ENCODE measurements at places on chromosomes 12 and 14.
A peak's percentile ranks its signal among the peaks of the same experiment; 100 is the strongest.

GRCh38 chr14:50772412-50772811 is 58.5 kb downstream of the NIN start:
- no peak for DNase-seq

GRCh38 chr12:52181746-52182145 is 10.1 kb downstream of the KRT80 start:
- no peak for DNase-seq

- DNase-seq = no peak
Measured at GRCh38 chr12:106724934-106725333, 49.5 kb upstream of the RIC8B start.

DNA sequence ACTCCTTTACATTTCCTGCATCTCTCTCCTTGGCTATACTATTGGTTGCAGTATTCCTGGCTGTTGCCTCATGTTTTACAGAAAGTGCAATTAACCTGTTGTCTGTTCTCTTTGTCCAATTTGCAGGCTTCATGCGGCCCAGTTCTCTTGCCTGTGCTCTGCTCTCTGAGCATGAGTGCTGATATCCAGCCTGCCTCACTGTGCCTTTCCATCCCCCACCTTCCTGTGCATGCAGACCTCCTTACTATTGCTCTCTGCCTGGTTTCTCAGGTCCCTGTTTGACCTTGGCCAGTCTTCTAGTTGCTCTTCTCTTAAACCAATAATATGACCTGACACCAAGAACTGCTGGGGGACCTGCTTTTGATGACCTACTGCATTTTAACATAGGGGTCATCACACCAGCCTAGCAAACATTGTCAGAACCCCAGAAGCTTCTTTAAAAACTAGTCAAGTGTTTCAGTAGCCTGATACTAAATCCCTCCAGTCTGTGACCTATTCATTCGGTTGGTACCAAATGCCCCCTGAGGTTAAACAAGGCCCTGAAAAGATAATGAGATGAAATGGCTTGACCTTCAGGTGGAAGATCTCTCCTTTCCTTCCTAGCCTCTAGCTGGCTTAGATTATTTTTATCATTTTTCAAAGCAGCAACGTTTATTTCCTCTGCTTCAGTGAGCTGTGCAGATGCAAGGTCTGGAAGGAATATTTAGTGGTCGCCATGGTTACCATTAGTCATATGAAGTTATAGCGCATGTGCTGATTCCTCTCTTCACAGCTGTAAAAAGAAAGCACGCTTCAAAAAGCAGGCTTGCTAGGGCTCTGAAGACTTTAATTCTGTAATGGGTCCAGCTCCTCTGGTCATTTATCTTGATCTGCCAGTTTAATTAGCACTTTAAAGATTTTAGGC is 216.5 kb downstream of the PHLDA1 start:
- DNase-seq = no peak

- DNase-seq = no peak
Measured at GRCh38 chr12:53090105-53090504, 7.4 kb upstream of the IGFBP6 start.

DNA sequence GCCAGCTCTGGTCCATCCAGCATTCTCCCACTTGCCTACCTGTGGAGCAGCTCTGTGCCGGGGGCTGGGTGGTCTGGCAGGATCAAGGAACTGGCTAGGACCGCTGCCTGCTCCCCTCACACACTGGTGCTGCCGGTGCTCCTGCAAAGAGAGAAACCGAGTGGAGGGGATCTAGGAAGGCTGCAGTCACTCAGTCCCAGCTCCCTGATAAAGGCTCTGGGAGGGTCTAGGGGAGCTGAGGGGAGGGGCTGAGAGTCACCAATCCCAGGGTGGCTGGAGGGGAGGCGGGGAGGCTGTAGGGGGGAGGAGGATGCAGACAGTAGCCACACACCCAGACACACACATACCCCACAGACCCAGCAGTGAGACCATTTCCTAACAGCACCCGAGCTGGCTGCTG is at the start of gene TAC3:
TAC3 (minus strand) TSS at position 182 of the 400 bp plus-strand sequence. CDS start 732 bp downstream, outside the sequence.
- no peak for DNase-seq

GRCh38 chr14:20775901-20776300 is 5.2 kb upstream of the RNASE6 start:
- DNase-seq = no peak

- DNase-seq = no peak
Measured at GRCh38 chr12:64864319-64864718, 39.9 kb downstream of the TBC1D30 start.

GRCh38 chr12:77841521-77841920 is 10.8 kb downstream of the NAV3 start:
- DNase-seq = no peak

DNA sequence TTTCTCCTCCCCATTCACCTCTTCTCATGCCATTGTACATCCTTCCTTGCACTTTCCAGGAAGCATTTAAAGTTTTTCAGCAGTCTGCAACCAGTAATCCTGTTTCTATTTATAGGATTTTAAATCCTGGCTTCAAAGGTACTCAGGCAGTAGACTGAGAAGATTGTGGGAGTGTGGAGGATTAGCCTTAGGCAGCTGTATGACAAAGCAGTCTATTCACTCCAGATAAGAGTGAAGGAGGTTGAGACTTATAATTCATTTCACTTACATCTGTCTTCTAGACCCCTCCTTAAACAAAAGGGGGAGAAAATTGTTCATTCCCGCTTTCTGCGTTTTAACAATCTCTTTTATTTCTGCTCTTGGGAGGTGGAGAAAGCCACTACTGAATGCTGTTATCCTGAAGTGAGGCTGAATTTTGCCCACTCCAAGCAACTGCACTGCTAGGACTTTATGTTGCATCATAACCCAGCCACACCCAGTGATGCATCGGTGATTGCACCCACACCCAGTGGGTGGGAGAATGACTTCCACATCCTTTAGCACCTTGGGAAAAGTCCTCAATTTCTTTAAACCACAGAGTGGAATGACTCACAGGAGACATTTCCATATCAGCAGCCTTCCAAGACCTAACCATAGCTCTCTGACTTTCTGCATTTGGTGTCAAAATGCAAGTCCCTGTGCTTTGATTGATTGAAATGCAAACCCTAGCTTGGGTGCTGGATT is 382.5 kb upstream of the ATP2B1 start:
- DNase-seq = peak; percentile 16
